ENCODE measurements at places on chromosomes 2 and 18.

- no peak for DNase-seq
These were observed 480.0 kb downstream of the SLC4A3 start for GRCh38 chr2:220107380-220107791.

DNA sequence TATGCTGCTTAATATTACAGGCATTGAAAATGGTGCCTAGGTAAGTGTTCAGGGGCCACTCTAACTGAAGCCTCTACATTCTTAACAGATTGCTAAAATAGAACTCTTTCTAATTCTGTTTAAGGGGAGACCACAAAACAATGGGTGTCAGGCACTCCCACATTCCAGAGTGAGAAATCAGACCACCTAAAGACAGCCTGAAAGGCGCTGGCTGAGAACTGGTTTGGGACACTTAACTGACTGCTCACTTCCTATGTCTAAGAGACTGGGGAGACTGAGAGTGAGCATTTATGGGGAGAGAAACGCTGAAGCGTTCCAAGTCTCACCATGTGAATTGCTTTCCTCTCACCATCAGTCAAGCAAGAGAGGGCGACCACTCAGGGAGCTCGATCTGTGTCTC, 108.8 kb upstream of the ITGB6 start:
- DNase-seq, result no peak

DNA sequence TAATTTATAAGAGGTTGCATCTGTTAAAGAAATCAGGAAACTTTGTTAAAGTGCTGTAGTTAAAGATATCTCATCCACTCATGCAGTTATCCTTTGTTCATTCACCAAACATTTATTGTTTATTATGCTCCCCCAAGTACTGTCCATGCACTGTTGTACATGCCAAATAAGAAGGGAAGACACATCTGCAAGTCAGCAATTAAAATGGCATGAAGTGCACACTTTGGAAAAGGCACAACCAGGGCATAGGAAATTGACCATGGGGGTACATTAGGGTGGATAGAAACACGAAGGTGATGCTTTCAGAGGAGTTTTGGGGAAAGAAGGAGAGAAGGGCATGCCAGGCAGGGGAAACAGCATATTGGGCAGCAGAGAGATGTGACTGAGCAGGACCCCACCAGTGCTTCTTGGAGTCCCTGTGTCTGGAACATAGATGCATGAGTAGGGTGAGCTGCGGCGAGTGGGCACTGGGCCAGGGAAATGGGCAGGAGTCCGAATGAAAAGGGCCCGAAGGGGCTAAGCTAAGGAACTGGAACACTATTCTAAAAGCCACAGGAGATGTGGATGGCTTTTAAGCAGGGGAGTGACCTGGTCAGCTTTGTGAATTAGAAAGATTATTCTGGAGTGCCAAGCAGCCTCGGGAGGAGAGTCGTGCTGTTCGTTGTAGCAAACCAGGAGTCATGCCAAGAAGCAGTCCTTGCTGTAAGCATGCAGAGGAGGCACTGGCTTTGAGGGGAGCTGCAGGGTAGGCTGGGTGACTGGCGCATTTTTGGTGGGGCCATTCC, 316.3 kb downstream of the AGPS start:
- no peak for DNase-seq

DNA sequence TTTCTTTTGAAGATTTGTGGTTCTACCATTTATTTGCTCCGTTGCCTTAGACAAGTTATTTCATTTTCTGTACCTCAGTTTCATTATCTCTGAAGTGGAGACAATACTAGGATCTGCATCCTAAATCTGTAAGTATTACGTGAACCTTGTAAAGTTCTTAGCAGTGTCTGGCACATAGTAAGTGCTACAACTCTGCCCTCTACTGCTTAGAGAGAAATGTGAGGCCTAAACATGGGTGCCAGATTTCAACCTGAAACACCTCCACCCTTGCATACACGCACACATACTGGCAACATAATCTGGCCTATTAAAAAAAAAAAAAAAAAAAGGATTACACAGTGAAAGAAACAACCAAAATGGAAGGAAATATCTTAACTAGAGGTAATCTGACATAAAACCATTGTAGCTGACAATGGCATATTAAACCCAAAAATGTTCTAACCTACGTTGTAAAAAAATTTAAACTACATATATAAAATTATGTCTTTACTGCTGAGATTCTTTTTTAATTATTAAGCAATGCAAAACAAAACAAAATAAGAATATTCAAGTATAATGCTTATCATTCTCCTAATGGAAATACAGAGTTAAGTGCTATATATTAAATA, 132.6 kb downstream of the MAP2 start:
- no peak for DNase-seq

DNA sequence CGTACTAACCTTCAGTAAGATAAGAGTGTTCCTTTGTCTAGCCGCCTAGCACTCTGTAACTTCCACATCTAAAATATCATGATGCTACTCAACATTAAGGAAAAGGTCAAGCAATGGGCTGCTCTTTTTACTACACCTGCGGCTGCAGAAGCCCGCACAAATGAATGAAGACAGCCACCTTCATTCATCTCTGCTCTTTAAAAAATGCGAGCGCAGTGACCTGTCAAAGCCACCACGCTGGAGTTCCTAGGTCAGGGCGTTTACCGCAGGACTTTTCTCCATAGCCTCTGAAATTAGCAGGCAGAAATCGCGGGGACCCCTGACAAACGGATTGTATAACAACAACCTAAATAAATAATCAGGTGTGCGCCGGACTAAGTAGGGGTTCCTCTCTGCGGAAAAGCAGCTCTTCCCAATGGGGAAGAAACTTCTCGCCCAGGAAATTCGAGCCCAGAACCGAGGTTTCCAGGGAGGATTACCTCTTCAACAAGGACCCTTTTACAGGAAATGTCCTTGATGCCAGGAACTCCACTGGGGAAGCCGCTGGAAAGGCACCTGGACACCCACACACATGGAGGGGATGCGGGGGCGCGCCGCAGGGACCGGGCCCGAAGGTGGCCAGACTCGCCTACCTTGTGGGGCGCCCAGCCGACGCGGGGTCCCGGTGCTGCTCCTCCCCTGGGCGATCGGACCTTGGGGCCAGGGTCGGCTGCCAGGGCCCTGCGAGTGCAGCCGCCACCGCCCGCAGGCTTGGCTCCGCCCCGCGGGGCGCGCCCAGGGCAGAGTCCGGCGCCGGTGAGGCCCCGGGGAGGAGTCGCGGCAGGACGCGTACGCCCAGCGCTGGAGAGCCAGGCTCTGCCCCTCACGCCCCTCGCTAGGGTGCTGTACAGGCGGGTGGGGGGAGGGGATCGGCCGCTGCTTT, at the start of gene CCDC68:
TSS of gene CCDC68 (minus strand) at position 758 of the 922 bp plus-strand sequence. CDS start 16,670 bp downstream, outside the sequence.
- DNase-seq, result no peak

DNA sequence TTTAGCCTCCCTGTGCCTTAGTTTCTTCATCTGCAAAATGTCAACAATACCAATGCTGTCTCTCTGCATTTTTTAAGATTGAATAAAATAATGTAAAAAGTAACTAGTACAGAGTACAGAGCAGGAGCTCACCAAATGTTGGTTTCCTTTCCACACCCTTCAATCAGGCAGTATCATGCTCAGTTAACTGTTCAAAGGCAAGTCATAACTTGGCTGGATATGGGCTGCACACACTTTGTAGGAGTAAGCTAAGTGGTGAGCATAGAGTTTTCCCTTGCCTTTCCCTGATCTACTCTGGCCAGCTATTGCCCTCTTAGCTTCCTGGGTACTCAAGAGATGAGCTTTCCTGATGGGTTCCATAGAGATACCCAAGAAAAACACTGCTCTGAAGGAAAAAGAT, 77.9 kb downstream of the CYBRD1 start:
- no peak for DNase-seq

- no peak for DNase-seq
These were observed 40.5 kb downstream of the CAVIN2 start for GRCh38 chr2:191806396-191806795.

DNA sequence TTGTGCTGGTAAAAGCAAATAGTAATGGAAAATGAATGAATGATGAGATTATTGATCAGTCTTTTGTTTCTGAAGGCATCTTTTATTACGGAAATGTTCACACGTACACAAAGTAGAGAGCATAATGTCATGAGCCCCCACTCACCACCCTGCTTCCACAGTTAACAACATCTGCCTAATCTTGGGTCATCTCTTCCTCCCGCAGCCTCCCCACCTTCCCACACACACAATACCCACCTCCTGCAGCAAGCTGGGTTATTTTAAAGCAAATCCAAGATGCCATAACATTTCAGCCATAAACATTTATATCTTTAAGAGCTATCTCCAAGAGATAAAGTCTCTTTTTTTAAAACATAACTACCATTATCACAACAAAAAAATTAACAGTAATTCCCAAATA, 36.3 kb downstream of the CYP27C1 start:
- no peak for DNase-seq

DNA sequence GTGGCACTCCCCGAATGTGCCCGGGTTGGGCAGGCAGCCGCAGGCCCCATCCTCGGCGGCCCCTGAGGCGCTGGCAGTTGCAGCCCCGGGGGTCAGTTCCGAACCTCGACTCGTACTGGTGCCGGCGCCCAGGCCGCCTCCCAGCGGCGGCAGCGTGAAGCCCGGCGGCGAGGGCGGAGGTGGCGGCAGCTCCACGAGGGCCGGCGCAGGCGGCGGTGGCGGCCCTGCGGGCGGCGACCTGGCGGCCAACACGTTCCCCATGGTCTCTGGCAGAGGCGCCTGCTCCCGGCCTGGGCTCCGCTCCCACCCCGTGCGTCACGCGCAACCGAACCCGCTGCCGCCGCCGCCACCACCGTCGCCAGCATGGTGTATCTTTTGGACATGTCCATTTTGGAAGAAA, 196.3 kb downstream of the CCDC74A start:
- no peak for DNase-seq

DNA sequence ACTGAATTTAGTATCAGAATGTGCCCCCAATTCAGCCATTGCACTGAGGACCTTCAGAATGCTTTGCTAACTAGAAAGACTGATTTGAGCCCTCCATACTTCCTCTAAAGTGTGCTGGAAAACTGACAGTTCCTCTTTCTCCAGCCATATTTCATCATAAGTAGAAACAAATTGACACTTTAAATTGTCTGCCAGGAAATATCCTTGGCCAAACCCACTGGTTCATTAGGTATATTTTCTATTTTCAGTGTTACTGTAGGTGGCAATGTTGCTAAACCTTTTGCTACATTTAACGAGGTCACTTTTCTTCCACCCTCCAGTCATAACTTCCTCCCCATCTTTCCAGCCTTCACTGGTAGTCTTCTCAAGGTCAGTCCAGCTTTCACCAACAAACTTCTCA, 21.5 kb downstream of the SP5 start:
- no peak for DNase-seq

- DNase-seq, result no peak
These were observed 25.5 kb downstream of the CRACDL start for GRCh38 chr2:98910349-98911125.

DNA sequence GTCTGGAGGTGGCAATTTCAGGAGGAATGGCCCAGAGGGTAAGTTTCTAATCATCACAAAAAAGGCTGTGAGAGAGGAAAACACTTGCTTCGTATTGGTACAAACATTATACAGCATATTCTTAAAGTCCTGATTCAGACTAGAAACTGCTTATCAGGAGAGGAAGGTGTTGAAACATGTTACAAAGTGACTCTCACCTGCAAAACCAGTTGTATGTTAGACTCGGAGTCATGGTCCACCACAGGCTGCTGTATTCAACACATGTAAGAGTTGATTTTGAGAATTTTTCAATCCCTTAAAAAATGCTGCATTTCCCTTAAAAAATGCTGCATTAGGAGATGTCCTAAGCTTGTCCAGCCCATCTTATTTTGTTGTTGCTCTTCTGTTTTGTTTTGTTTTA, 61.5 kb downstream of the MBP start:
- no peak for DNase-seq

DNA sequence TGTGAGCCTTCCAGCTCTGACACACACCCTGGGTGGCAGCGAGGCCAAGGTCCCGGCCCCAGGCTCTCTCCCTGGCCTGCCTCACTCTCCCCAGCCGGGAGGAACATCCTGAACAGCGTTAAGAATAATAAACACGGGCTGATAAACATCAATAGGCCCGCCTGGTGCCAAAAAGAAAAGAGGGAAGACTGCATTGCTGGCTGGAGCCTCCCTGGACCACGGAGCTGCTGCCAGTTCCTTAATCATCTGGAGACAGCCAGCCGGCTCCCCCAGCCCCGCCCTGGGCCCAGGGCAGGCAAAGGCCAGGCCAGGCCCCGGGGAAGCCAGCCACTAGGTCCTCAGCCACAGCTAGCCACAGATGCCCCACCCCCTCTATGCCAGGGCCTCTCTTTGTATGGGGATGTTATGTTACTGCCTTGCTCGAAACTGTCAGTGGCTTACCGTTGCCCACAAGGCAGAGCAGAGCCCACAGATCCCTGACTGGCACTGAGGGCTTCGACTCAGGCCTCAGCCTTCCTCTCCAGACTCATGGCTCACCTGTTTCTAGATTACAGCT, 293.7 kb downstream of the DYSF start:
- no peak for DNase-seq

DNA sequence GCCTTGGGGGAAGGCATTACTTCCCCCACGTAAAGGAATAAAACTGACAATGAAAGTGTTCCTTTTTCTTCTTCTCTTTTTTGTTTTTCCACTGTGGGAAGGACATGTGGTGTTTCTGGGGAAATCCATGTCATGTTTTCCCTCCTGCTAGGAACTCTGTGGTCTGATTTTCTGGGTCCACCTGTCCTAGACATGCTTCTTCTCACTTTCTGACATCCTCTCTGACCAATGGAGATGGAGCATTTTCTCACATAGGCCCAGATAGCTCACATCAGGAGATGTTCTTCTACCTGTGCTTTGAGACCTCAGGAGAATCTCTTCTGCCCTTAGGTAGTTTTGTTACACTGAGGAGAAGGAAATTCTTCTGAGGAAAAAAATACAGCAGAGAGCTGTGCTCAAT, 252.0 kb upstream of the SIX3 start:
- DNase-seq, result no peak

- DNase-seq, result no peak
These were observed 29.4 kb downstream of the SPRED2 start for GRCh38 chr2:65402780-65403528.

DNA sequence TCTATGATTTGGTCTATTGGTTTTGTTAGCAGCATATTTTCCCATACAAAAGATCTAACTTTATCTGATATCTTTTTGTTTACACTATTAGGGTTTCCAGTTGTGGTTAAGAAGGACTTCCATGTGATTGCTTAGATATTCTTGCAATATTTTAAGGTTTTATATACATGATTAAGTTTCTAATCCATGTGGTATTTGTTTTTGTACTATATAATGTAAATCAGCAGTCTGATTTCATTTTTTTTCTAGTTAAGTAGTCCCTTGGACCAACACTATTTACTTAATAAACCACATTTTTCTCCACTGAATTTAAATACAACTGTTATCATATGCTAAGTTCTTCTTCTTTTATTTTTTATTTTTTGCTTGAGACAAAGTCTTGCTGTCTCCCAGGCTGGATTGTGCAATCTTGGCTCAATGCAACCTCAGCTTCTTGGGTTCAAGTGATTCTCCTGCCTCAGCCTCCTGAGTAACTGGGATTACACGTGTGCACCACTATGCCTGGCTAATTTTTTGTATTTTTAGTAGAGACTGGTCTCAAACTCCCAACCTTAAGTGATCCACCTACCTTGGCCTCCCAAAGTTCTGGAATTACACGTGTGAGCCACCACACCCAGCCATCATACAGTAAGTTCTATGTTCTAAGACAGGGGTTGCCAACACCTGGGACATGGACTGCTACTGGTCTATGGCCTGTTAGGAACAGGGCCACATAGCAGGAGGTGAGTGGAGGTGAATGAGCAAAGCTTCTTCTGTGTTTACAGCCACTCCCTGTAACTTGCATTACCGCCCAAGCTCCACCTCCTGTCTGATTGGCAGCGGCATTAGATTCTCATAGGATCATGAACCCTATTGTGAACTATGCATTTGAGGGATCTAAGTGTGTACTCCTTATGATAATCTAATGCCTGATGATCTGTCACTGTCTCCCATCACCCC, 58.5 kb upstream of the RAB27B start:
- DNase-seq, result no peak

Measured in activated naive CD4-positive, alpha-beta T cell (primary cell).